Thymus (tissue), 14 donors: ENCODE measurements at places on chromosomes 12 and 14. TPM values are rescaled to one million over a fixed set of nuclear protein-coding genes. Genes with fewer than 3 reads are reported as not detected.

DNA sequence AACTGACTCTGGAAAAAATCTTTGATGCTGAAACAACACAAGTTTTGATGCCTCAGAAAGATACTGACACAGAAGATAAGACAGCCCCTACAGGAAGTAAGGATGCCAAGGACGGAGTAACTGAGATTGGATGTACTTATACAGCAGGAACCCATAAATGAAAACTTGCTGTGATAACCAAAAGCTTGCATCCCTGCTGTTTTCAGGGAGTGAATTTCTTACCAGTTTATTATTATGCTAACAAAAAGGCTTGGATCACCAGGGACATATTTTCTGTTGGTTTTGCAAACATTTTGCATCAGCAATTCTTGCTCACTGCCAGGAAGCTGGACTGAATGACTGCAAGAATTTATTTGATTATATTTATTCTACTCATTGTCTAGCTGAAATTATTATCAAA, 197.7 kb downstream of the NAV3 start:
- H3K4me3 ChIP-seq = no peak overlapping the region
- no peak overlapping the region for H3K27ac ChIP-seq
- no peaks in the 10 kb centered on the region for H3K36me3 ChIP-seq
- no peaks in the 10 kb centered on the region for H3K27me3 ChIP-seq

GRCh38 chr12:81958406-81958805, 199.3 kb upstream of the PPFIA2 start:
- H3K27me3 ChIP-seq = no peaks in the 10 kb centered on the region
- no peak for DNase-seq
- H3K4me3 ChIP-seq = no peak overlapping the region
- no peaks in the 10 kb centered on the region for H3K4me1 ChIP-seq
- H3K36me3 ChIP-seq = no peaks in the 10 kb centered on the region
- no peak overlapping the region for H3K27ac ChIP-seq

ADAM21 gene
- total RNA-seq = 0.05 TPM

RERG gene
- 1.4 TPM for total RNA-seq

SMIM41 gene
- total RNA-seq = 0.42 TPM

DNA sequence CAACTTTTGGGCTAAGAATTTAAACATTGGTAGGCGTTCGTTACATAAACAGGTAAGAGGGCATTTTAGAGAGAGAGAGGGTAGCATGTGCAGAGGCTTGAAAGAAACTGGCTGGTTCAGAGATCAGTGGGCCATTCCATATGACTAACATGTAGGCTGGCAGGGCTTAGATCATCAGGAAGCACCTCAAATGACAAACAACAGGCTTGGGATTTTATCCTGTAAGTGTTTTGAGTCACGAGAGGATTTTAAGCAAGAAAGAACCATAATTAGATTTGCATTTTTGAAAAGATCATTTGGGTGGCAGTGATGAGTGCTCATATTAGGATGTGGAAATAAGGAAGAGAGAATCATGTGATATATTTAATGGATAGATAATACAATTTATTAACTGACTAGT, 8.7 kb upstream of the PLEKHA5 start:
- H3K27ac ChIP-seq = no peak overlapping the region
- H3K36me3 ChIP-seq = no peaks in the 10 kb centered on the region
- H3K27me3 ChIP-seq = no peaks in the 10 kb centered on the region
- no peak for DNase-seq
- no peaks in the 10 kb centered on the region for H3K4me1 ChIP-seq

DNA sequence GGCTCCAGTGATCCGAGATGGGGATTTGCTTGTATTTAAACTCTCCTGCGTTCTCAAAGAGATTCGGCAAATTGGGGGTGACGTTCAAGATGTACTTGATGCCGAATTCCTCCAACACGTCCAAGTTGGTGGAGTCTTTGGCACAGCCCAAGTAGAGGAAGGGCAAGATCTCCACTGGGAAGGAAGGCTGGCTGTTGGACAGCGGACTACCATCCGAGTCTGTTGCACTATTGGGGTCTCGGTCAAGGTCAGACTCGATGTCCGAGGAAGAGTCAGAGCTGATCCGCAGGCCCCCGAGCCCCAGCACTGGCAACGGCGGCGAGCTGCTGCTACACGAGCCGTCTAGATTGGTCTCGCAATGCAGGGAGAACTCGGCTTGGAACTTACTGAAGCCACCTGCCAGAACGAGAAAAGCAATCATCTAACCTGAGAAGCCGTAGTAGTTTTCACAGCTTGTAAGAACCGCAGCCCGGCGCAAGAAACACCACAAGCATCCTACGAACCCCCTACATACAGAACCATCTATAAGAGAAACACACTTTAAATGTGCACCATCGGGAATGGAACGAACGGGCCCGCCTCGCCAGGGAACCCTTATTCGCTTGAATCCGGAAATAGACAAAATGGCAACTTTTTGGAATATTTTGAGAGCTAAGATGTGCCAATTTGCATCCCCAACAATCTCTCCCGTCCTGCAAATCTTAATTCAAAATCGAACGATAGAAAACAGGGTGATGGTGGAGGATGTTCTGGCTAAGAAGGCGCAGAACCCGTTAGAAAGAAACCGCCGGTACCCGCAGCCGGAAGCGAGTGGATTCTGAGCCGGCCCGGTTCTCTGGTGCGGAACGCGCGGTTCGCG, 1.4 kb downstream of the DUSP6 start:
- peaks cover 31% of the 10 kb centered on the region for H3K4me1 ChIP-seq
- peak overlapping the region; percentile 64 for H3K4me3 ChIP-seq
- H3K27ac ChIP-seq = peak overlapping the region; percentile 99
- peaks cover 63% of the 10 kb centered on the region for H3K27me3 ChIP-seq
- DNase-seq = peak; percentile 54

TMEM132D gene
- not detected for total RNA-seq

GRCh38 chr12:26770239-26771070, 62.5 kb downstream of the ITPR2 start:
- H3K27me3 ChIP-seq = no peaks in the 10 kb centered on the region
- peaks cover 31% of the 10 kb centered on the region for H3K36me3 ChIP-seq

GRCh38 chr12:6632026-6632983, 3.5 kb downstream of the LPAR5 start:
- H3K4me3 ChIP-seq = no peak overlapping the region
- no peaks in the 10 kb centered on the region for H3K36me3 ChIP-seq
- DNase-seq = no peak
- no peaks in the 10 kb centered on the region for H3K27me3 ChIP-seq

GSC gene
- total RNA-seq = 0.52 TPM

DNA sequence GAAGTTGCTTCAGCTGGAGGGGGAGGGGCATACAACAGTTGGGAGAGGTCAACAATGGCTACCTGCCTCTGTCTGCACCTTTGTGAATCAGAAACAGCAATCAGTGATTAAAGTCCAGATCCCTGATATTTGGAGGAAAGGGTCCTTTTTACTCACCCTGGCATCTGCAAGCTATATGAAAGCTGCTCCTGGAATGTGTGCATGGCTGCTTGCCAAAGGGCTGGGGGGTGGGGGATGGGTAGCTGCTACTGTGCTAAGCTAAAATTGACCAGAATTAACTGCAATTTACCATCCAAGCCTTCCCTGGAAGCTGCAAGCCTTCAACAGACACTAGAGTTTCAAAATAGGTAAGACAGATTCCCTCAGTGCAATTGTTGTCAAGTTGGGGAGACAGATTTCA, 13.5 kb upstream of the GTF2A1 start:
- H3K27me3 ChIP-seq = no peaks in the 10 kb centered on the region
- no peaks in the 10 kb centered on the region for H3K4me1 ChIP-seq
- no peak for DNase-seq
- H3K36me3 ChIP-seq = no peaks in the 10 kb centered on the region
- H3K27ac ChIP-seq = no peak overlapping the region
- H3K4me3 ChIP-seq = no peak overlapping the region
